ENCODE measurements at places on chromosomes 5 and 9. TPM values are rescaled to one million over a fixed set of nuclear protein-coding genes. Genes with fewer than 3 reads are reported as not detected.

The GRIA1 gene
- not detected for total RNA-seq

The ISL1 gene
- not detected for total RNA-seq

- H3K27me3 ChIP-seq, result no peaks in the 10 kb centered on the region
- no peaks in the 10 kb centered on the region for H3K36me3 ChIP-seq
- H3K4me1 ChIP-seq, result no peaks in the 10 kb centered on the region
- no peak overlapping the region for H3K4me3 ChIP-seq
Measured at GRCh38 chr5:15326932-15327331, 173.0 kb upstream of the FBXL7 start.

GRCh38 chr9:130173666-130173983 lies 1.4 kb downstream of the NCS1 start:
- DNase-seq, result no peak
- peaks cover 13% of the 10 kb centered on the region for H3K27me3 ChIP-seq
- H3K27ac ChIP-seq, result no peak overlapping the region
- peaks cover 10% of the 10 kb centered on the region for H3K4me1 ChIP-seq
- H3K4me3 ChIP-seq, result peak overlapping the region; percentile 84

DNA sequence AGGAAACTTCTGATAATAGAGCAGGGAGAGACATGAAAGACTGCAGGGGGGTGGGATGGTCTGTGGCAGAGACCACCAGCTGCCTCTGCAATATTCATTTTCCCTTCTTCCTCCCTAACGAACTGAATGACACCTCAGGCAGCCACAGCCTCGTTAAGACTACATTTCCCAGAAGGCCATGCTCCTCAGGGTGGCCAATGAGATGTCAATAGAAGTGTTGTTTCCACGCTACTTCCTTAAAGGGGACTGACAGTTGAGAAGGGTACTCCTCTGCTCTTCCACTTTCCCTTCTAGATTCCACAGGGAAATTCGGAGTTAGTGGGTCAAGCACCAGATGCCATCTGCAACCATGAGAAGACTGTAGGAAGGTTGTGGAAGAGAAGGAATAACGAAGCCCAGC lies 52.0 kb upstream of the DAPK1 start:
- H3K27me3 ChIP-seq, result peaks cover 13% of the 10 kb centered on the region
- H3K4me3 ChIP-seq, result peak overlapping the region; percentile 61
- no peak overlapping the region for H3K27ac ChIP-seq
- H3K4me1 ChIP-seq, result no peaks in the 10 kb centered on the region
- no peaks in the 10 kb centered on the region for H3K36me3 ChIP-seq
- no peak for DNase-seq

The FYB1 gene
- total RNA-seq, result 517 TPM

DNA sequence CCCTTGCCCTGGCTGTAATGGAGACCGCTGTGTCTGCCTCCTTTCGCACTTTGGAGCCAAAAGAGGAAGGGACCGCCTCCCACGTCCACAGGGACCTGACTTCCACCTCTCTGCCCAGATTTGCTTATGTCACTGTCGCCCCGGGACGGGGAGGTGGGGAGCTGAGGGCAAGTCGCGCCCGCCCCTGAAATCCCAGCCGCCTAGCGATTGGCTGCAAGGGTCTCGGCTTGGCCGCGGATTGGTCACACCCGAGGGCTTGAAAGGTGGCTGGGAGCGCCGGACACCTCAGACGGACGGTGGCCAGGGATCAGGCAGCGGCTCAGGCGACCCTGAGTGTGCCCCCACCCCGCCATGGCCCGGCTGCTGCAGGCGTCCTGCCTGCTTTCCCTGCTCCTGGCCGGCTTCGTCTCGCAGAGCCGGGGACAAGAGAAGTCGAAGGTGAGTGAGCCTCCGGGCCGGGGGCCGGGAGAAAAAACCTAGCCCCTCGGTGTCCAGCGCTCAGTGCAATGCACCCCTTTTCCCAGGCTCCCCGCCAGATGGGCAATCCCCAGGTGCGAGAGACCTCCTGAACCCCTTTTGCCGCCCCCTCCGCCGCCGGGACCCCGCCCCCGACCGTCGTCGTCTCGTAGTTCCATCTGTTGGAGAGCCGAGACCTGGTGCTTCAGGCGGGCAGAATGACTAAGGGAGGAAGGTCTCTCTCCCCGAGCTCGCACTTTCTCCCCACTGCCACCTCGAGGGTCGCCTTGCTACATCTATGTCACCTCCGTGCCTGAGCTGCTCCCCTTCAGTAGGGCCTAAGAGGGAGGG lies at the start of gene GPX3:
Gene GPX3 (plus strand): TSS at position 288 of the 807 bp plus-strand sequence. CDS start 64 bp downstream, at position 352.
- peak within 1 kb of the TSS; percentile 88 for H3K4me3 ChIP-seq
- DNase-seq, result no peak
- H3K27ac ChIP-seq, result peak within 1 kb of the TSS; percentile 65
- no peaks in the 10 kb centered on the region for H3K27me3 ChIP-seq

DNA sequence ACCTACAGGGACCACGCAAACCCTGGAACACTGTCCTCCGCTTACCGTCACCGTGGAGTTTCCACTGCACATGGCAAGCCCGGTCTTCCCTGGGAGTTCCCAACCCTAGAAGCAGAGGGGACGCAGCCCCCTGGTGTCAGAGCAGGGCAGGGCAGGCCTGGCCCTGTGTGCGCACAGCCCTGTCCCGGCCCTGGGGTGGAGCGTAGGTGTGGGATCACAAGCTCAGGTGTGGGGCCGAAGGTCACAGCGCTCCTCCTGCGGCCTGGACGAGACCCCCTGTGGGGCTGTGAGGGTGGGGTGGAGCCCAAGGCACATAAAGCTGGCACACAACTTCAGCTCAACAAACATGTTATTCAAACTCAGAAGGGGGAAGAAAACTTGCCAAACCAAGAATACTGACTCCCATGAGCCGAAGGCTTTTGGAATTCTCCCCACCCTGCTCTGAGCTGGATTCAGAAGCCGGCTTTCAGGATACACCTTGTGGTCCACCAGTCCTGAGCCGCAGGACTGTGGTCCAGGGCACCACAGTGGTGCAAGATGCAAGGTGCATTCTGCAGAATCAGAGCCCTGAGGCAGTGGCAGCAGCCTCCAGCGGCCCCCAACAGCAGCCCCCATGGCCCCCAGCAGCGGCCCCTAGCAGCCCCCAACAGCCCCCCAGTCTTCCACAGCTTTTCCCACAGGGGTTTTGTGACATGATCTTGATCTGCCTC lies 11.8 kb upstream of the EXOC3 start:
- no peak for DNase-seq
- peaks cover 3% of the 10 kb centered on the region for H3K36me3 ChIP-seq
- H3K27me3 ChIP-seq, result peaks cover 51% of the 10 kb centered on the region
- no peaks in the 10 kb centered on the region for H3K4me1 ChIP-seq
- H3K4me3 ChIP-seq, result no peak overlapping the region

GRCh38 chr5:15797116-15797515 lies 297.1 kb downstream of the FBXL7 start:
- no peaks in the 10 kb centered on the region for H3K4me1 ChIP-seq
- no peaks in the 10 kb centered on the region for H3K36me3 ChIP-seq
- no peak overlapping the region for H3K4me3 ChIP-seq
- no peaks in the 10 kb centered on the region for H3K27me3 ChIP-seq
- DNase-seq, result no peak

DNA sequence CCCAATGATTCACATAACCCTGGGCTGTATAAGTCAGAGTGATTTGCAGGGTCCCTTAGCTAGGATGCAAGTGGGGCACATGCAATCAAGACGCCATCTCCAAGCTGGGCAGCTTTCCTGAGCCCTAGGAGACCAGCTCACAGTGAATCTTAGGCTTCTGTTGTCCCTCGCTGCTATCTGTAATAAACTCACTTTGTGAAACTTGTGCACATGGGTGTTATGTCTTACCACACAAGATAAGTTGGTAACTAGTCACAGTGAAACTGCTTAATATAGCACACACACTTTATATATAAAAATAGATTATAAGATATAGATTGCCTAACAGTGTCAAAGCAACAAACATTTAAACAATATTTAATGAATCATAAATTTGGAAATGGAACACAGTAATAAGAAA lies 658.5 kb downstream of the SLCO4C1 start:
- H3K4me3 ChIP-seq, result no peak overlapping the region
- H3K27me3 ChIP-seq, result no peaks in the 10 kb centered on the region
- H3K36me3 ChIP-seq, result no peaks in the 10 kb centered on the region
- H3K4me1 ChIP-seq, result no peaks in the 10 kb centered on the region
- no peak overlapping the region for H3K27ac ChIP-seq

The ACTBL2 gene
- total RNA-seq, result not detected

- no peaks in the 10 kb centered on the region for H3K36me3 ChIP-seq
- H3K4me1 ChIP-seq, result no peaks in the 10 kb centered on the region
- H3K27ac ChIP-seq, result no peak overlapping the region
- no peaks in the 10 kb centered on the region for H3K27me3 ChIP-seq
- no peak overlapping the region for H3K4me3 ChIP-seq
Measured at GRCh38 chr5:129384736-129385135, 75.4 kb upstream of the ADAMTS19 start.

DNA sequence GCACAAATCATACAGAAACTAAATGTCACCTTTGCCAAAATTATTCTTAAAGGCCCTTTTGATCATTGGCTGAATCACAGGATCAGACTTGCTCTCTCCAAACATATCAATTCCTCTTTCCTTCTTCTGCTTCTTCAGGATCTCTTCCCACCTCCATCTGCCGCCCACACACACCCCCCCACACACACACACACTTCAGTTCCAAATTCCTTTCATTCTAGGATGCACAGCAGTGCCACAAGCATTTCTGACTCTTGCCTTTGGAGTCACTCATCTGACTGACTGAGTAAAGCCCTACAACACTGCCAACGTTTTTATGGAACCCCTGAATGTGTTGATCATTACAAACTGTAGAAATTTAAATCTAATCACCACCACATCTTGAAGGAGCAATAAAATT lies 22.9 kb downstream of the DNAH5 start:
- DNase-seq, result no peak
- H3K27ac ChIP-seq, result no peak overlapping the region
- H3K4me1 ChIP-seq, result no peaks in the 10 kb centered on the region
- H3K27me3 ChIP-seq, result no peaks in the 10 kb centered on the region
- no peak overlapping the region for H3K4me3 ChIP-seq

- H3K4me1 ChIP-seq, result no peaks in the 10 kb centered on the region
- DNase-seq, result no peak
- peaks cover 7% of the 10 kb centered on the region for H3K27me3 ChIP-seq
Measured at GRCh38 chr5:42397267-42397666, 26.0 kb upstream of the GHR start.

DNA sequence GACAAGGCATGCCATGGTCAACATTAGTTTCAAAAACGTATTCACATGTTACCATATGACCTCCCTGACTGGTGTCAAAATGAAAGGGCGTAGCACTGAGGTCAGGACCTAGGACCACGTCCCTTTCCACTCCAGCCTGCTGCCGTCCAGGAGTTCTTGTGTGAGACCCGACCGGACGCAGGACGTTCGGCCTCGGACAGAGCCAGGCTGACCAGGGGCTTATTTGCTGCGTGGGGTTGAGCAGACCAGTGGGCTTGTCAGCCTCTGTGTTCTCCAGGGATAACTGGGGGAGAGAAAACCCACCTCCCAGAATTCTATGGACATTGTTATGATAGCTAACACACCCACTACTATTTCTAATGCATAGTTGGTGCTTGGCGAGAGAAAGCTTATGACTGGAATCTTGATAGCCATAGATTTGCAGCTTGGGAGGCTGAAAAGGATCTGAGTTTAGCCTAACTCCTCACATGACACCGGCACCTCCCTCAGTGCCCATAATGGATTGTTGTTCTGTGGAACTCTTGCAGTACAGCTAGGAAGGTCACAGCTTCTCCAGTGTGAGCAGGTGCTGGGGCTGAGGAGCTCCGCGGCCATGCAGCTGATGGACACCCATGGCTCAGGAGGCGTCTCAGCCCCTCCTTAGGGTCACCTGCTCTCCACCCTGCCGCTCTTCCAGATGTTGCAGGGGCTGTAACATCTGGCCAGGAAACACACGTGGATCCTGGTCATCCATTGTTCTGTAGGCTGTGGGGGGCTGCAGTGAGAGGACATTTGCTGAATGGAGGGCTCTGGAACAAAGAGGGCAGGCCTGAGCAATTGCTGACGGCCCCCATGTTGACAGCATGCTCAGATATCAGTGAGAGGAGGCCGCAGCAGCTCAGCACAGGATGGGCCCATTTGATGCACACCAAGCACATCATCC lies 368.4 kb downstream of the IRX2 start:
- H3K36me3 ChIP-seq, result no peaks in the 10 kb centered on the region
- DNase-seq, result no peak
- no peak overlapping the region for H3K27ac ChIP-seq
- H3K27me3 ChIP-seq, result no peaks in the 10 kb centered on the region
- no peak overlapping the region for H3K4me3 ChIP-seq

The OR1N1 gene
- total RNA-seq, result not detected

The ADGRV1 gene
- total RNA-seq, result 0.52 TPM

- peaks cover 3% of the 10 kb centered on the region for H3K4me1 ChIP-seq
- H3K27ac ChIP-seq, result no peak overlapping the region
- no peak overlapping the region for H3K4me3 ChIP-seq
- no peak for DNase-seq
Measured at GRCh38 chr9:129095170-129095667, 14.3 kb downstream of the DOLPP1 start.

GRCh38 chr5:142151436-142152383 lies 43.1 kb downstream of the NDFIP1 start:
- peaks cover 3% of the 10 kb centered on the region for H3K4me1 ChIP-seq
- H3K27me3 ChIP-seq, result no peaks in the 10 kb centered on the region
- peaks cover 4% of the 10 kb centered on the region for H3K36me3 ChIP-seq
- DNase-seq, result peak; percentile 11
- H3K4me3 ChIP-seq, result no peak overlapping the region

GRCh38 chr5:162067162-162067561 lies 411 bp upstream of the GABRG2 start:
- no peak overlapping the region for H3K27ac ChIP-seq
- H3K4me3 ChIP-seq, result no peak overlapping the region
- no peak for DNase-seq
- no peaks in the 10 kb centered on the region for H3K4me1 ChIP-seq
- H3K36me3 ChIP-seq, result no peaks in the 10 kb centered on the region

The SPATA31E1 gene
- total RNA-seq, result not detected

GRCh38 chr9:6109571-6109970 lies 94.1 kb upstream of the RANBP6 start:
- no peak overlapping the region for H3K4me3 ChIP-seq
- H3K27me3 ChIP-seq, result no peaks in the 10 kb centered on the region
- no peak for DNase-seq
- H3K36me3 ChIP-seq, result no peaks in the 10 kb centered on the region
- H3K27ac ChIP-seq, result no peak overlapping the region

The RAB3C gene
- 0.03 TPM for total RNA-seq

DNA sequence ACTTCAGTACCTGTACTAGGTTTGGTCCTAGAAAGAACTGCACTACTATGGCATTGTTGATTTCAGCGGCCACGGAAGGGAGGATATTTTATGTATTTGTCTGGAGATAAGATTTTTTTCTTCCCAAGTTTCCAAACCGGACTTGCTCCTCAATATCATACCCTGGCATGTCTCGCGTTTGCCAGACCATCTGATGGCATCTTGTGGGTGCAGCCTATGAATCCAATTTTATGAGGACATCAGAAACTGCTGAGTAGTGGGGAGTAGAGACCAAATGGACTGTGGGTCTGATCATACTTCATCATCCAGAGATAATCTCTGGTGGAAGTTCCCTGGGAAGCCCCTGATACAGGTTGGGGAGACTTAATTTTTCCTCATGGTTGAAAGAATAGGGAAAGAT lies 716.1 kb upstream of the WWC1 start:
- no peaks in the 10 kb centered on the region for H3K36me3 ChIP-seq
- H3K4me1 ChIP-seq, result peaks cover 6% of the 10 kb centered on the region
- H3K4me3 ChIP-seq, result no peak overlapping the region
- peaks cover 45% of the 10 kb centered on the region for H3K27me3 ChIP-seq
- H3K27ac ChIP-seq, result no peak overlapping the region

The SPAG8 gene
- total RNA-seq, result 0.97 TPM

Measured in T-helper 17 cell (primary cell).